ENCODE measurements at places on chromosomes 1 and 21.
A peak's percentile ranks its signal among the peaks of the same experiment; 100 is the strongest.

GRCh38 chr1:118247593-118247992, 62.6 kb upstream of the SPAG17 start:
- DNase-seq = no peak

GRCh38 chr1:92037400-92037799, 7.6 kb downstream of the EPHX4 start:
- DNase-seq = no peak

GRCh38 chr1:24558902-24559791, 3.3 kb downstream of the NCMAP start:
- peak; percentile 74 for DNase-seq

DNA sequence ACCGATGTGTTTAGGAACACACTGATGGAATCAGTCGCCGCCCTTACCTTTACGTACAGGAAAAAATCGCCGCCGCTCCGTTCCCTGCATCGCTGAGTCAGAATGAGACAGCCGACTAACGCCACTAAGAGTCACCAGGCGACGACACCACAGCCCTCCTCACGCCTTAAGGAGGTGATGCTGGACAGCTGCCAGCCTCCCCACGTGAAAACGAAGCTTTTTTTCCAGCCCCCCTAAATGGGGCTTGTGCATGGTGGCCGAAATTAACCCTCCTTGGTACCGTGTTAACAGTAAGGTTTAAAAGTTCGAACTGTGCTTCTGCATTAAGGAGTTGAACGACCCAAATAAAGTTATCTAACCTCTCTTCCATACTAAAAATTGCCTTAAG, 511 bp downstream of the DNTTIP2 start:
- DNase-seq = peak; percentile 38

DNA sequence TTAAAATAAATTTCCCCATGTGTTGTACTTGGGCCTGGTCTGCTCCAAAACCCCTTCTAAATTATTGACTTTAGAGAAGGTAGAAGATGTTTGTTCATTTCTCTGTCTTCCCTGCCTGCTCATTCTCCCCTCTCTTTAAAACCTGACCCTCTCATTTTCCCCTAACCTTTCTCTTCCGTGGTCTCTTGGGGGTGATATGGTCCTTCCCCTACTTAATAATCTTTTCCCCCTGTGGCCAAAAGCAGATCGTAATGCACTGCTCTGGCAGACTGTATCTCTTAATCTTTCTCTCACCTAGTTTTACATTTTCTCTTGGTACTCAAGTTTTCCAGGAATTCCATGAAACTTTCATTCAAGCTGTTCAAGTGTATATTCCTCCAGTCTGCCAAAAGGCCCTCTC, 301.7 kb downstream of the TTLL7 start:
- no peak for DNase-seq

- no peak for DNase-seq
Measured at GRCh38 chr1:112575154-112575804, 43.7 kb downstream of the ST7L start.

DNA sequence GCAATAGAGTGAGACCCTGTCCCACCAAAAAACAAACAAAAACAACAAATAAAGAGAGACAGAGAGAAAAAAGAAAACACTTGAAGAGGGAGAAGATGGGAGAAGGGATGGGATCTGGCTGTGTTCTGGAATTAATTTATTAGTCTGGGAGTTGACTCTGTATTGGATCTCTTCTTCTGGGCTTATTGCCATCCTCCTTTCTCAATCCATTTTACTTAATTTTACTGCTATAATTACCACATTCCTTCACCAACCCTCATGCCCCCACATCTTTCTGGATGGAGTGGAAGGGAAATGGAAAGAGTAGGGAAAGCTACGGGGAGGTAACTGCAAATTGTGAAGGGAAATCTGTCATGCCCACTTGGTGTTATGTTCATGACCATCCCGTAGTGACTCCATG, 42.9 kb downstream of the FMN2 start:
- DNase-seq = no peak

- DNase-seq = no peak
Measured at GRCh38 chr1:8213676-8214075, 104.2 kb upstream of the SLC45A1 start.

- DNase-seq = no peak
Measured at GRCh38 chr1:17200756-17201155, 4.2 kb upstream of the PADI1 start.

- DNase-seq = no peak
Measured at GRCh38 chr1:61160526-61160925, 78.2 kb downstream of the NFIA start.

GRCh38 chr1:229819091-229819490, 193.0 kb downstream of the URB2 start:
- no peak for DNase-seq

DNA sequence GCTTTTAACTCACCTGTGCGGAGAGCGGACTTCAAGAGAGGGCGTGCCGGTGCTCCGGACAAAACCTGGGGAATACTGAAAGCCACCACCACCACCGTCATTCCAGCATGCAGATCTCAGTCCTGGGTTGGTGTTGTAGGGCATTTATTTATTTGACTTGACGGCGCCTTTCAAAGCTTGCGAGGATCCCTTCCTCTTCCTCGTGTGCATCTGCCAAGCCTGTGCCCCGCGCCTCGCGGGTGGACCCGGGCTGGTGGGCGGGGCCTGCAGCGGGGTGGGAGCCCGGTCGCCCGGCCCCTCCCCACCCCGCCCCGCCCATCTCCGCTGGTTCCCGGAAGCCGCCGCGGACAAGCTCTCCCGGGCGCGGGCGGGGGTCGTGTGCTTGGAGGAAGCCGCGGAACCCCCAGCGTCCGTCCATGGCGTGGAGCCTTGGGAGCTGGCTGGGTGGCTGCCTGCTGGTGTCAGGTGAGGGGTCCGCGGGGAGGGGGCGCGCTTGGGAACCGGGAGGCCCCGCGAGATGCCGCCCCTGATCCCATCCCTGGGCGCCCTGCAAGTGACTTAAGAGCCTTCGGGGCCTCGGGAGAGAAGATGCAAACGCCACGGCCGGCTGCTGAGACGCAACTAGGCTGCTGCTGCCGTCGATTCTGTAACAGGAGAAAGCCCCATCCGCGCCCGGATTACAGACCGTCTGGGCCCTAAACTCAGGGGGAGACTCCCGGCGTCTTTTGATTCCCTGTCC, at the start of gene IL10RB:
Gene IL10RB (plus strand): TSS at position 318 of the 739 bp plus-strand sequence. CDS start 99 bp downstream, at position 417.
- DNase-seq = peak; percentile 62

- DNase-seq = no peak
Measured at GRCh38 chr1:18160290-18160942, 52.8 kb downstream of the IGSF21 start.

DNA sequence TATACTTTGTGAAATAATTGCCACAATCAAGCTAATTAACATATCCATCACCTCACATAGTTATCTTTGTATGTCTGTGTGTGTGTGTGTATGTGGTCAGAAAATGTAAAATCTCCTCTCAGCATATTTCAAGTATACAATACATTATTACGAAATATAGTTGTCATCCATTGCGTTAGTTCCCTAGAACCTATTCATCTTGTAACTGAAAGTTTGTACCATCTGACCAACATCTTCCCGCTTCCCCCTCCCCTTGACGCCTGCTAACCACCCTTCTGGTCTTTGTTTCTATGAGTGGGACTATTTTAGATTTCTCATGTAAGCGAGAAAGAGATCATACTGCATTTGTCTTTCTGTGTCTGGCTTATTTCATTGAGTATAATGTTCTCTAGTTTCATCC, 455.3 kb downstream of the KCNT2 start:
- DNase-seq = no peak

DNA sequence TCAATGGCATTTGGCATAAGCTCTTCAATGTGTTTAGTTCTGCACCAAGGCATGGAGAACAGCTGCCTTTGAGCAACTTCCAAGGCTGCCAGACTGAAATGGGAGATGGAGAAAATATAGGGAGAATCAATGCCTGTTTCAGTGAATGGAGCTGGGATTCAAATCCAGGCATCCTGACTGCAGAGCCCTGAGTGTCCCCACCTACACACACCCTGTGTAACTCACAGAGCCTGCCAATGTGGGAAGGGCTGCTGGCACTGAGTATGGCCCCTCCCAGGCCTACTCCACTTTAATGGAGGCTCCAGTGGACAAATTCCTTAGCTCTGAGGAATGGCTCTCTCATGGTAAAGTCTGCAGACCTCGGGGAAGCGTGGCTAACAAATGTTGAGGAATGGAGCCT, 145.6 kb upstream of the TNR start:
- DNase-seq = no peak

- DNase-seq = no peak
Measured at GRCh38 chr21:45187646-45188045, 100.0 kb downstream of the POFUT2 start.

- no peak for DNase-seq
Measured at GRCh38 chr1:78222225-78222959, 176.6 kb downstream of the GIPC2 start.

- no peak for DNase-seq
Measured at GRCh38 chr1:222995620-222996309, 147.3 kb downstream of the TLR5 start.

DNA sequence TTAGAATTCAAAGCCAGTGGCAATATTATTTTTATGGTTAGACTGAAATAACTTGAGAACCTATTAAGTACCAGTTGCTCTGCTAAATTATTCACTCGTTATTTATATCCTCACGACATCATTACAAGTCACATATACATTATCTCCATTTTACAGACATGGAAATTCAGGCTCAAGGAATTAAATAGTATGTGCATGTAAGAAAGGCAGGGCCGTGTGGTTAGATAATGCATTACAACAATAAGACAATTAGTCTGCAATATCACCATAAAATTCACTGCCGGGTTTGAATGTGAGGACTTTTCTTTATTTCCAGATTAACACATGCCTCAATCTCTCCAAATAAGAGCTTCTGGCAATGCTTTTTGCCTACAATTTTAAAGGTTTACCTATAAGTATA, 523.4 kb downstream of the PTBP2 start:
- no peak for DNase-seq

GRCh38 chr1:214074477-214074876, 86.7 kb downstream of the PROX1 start:
- DNase-seq = no peak

- no peak for DNase-seq
Measured at GRCh38 chr1:204348242-204348641, 11.5 kb downstream of the PLEKHA6 start.

DNA sequence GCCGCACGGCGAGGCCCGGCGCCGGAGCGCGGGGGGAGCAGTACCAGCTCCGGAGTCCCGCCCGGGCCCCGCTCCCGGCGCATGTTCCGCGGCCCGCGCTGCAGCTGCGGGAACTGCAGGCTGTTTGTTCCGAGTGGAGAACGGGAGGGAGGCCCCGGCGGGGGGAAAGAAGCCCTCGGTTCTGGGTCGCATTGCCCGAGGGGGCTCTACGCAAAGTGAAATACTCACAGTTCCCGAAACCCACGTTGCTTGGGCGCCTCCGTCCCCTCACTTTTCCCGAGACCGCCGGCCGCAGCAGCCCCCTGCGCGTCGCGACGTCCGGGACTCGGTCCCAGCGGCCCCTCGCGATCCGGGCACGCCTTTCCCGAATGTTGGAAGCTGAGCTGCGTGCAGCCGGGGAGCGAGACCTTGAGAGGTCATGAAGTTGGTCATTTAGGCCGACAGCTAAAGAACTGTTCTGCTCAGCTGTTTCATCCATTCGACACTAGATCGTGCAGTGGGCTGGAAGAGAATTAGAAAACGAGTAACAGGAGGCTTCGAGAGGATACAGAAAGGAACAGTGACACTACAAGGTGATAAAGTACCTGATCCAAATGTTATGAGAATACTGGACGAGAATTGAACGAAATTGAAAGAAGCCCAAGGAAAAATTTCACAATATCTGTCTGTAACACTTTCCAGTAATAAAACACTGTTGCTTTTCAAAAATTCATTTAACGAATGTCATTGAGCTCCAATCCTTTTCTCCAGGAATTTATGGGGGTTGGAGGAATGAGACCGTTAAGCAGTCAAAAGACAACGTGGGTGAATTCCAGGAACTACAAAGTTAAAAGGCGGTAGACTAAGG, 657 bp upstream of the LIN9 start:
- peak; percentile 19 for DNase-seq

GRCh38 chr1:966704-967300, 520 bp downstream of the PLEKHN1 start:
- DNase-seq = peak; percentile 72

DNA sequence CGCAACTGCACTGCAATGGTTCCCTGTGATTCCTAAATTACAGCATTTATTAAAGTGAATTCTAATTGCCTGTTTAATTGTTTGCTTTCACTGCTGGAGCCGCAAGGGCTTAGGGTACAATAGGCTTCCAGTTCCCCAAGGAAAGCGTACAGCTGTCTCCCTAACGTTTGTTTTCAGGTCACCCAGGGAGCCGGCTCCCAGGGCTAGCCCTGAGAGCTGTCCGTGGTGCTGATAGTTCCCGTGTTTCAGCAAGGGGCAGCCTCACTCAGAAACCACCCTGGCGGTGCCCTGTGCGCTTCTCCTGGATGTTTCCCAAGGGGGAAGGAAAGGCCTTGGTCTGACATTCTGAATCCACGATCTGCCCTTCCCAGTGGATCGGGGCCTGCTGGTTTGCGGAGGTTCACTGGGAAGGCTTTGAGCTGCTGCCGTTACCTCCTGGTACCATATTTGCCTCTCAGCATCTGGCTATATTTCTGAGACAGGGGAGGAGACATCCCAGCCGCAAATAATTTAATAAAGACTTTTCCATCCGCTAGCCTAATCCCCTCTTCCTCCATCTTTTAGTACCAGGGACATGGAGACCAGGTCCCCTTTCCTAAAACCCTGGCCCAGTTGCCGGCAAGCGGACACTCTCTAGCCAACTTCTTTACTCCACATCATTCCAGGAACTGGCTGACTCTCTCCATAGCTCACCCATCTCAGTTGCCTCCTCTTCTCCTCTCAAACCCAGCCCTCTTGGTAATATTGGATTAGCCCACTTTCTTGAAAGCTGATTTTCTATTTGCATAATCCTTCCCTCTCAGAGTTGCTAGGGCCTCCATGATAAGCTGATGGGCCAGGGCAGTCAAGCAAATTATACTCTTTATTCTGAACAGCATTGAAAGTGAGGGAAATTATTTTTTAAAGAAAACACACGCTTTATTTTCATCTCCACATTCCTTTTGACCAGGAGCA, 149.0 kb downstream of the IGSF21 start:
- DNase-seq = peak; percentile 82

DNA sequence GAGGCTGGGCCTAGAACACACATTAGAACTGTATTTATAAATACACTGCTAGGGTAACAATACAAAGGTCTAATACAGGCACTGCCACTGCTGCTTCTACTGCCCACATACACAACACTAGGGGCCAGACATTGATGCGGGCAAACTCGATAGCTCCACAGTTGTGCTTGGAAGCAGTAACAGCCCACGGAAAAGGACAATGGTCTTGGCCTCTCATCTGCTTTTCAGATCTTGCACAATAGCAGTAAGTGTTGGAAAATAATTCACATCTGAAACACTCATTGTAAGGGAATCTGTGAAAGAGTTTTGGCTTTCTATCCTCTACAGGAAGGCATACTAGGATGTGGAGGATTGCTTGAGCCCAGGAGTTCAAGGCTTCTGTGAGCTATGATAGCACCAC, 6.9 kb upstream of the SPOCD1 start:
- no peak for DNase-seq

- DNase-seq = no peak
Measured at GRCh38 chr1:239253032-239253431, 133.3 kb upstream of the CHRM3 start.

DNA sequence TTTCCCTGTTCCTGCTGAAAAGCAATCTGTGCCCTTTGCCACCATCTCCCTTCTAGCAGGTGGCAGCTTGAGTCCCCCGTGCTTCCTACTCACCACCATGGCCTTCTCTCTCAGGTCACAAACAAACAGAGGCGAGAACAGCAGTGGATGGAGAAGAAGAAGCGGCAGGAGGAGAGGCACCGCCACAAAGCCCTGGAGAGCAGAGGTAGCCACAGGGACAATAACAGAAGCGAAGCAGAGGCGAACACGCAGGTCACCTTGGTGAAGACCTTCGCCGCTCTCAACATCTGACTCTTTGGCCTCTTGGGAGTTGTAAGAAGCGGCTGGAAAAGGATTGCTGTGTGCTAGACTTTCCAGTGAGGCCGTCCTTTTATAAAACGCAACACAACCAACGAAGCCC, 16.0 kb downstream of the PLA2G2E start:
- DNase-seq = no peak

Measured in pancreas (tissue), 10 donors.